ENCODE measurements at places on chromosomes 3 and 15. TPM values are rescaled to one million over a fixed set of nuclear protein-coding genes. Genes with fewer than 3 reads are reported as not detected.

C2CD4B gene
- total RNA-seq: not detected

CAV3 gene
- not detected for total RNA-seq

LACTB gene
- 11.7 TPM for total RNA-seq

EPB42 gene
- not detected for total RNA-seq

TTC23 gene
- 0.79 TPM for total RNA-seq

DNA sequence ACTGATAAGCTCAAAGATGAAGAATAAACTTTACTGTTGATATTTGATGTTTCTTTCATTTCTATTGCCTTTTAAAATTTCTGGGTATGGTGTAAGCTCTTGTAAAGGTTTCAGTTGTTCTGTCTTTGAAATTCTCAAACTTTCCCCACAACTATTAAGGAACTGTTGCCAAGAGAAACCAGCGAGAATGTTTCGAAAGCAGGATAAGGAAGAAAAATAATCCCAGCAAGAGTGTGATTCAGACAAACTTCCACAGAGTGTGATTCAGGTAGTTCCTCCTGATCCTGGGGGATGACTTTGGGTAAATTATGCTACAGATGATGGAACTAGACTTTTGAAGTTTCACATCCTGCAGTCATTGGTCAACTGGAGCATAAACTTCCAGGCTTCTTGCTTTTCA lies 632.0 kb downstream of the NSUN3 start:
- DNase-seq: no peak

DNA sequence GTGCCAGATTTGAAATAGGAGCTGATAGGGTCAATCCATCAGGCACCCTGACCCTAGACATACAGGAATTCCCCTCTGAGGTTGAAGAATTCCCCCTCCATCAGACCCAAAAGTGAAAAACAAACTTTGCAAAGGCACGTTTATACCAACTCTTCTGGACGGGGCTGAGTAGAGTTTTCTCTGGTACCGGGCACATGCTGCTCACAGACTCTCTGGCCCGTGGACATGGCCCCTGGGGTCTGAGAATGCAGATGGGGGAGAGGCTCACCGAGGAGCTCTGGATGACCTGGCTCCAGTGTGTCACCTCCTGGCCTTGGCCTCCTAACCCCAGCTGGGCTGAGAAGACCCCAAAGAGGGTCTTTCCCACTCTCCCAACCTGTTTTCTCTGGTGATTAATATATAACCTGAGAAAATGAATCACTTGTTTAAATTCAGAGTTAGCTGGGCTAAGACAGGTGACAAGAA lies 11.2 kb upstream of the LIPC start:
- DNase-seq: no peak

GRCh38 chr15:92788196-92788595 lies 111.9 kb upstream of the CHD2 start:
- no peak for DNase-seq

DNA sequence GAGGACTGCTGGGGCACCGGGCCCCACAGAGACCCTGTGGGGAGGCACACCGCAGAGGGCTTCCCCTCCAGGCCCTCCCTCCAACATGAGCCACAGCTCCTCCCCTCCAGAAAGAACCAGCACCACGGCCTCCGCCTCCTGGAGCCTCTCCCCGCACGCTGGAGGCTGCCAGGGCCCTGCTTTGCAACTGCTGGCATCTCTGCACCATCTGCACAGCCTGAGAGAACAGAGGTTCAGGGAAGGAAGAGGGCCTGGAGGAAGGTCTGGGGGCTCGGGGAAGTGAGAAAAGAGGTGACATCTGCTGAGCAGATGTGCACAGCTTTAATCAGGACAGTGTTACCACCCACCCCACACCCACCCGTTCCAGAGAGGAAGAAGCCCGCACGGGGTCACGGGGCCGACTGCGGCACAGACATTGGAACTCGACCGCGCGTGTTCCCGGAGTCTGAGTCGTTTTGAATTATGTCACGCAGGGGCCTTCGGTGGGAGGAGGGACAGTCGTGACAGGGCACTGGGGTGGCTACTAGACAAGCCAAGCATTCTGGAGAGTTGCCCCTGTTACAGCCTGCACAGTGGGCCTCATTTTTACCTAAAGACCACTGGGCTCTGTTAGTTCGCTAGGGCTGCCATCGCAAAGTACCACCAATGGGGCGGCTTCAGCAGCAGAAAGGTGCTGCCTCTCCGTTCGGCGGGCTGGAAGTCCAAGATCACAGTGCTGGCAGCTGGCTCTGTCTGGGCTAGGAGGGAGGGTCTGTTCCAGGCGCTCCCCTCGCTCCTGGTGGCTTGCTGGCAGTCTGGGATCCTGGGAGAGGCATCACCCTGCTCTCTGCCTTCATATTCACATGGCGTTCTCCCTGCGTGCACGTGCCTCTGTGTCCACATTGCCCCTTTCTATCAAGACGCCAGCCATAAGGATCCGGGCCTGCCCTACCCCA lies 194.8 kb downstream of the XXYLT1 start:
- no peak for DNase-seq

- no peak for DNase-seq
Observed at GRCh38 chr3:124395162-124395561, 335.1 kb upstream of the UMPS start.

GRCh38 chr3:72144773-72145505 lies 360.0 kb upstream of the PROK2 start:
- DNase-seq: no peak

DNA sequence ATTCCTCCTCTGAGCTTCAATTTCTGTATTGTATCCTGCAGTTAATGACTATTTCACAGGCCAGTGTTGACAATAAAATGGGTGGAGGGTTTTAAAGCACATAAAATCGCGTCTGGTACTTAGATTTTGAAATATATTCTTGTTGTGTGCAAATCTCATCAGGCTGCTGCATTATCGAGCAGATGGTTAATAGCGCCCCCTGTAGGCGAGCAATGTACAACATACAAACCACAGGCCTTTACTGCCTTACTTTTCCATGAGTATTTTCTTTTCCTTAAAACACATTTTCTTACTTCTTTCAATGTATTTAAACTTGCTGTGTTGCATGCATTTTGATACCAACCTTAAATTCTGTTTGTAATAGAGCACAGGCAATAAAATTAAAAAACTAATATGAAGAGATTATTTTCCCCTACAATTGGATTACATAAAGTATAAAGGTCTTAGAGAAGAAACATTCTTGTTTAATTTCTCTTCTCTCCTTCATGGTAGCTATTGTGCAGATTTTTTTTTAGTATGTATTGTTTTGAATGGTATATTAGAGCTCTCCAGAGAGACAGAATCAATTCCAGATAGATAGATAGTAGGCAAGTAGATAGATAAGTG lies 608.4 kb downstream of the CADM2 start:
- DNase-seq: no peak

GRCh38 chr15:32781781-32782180 lies 64.0 kb downstream of the GREM1 start:
- DNase-seq: no peak

Data from CD4-positive, alpha-beta memory T cell (primary cell).